ENCODE measurements at places on chromosomes 13 and 19.

DNA sequence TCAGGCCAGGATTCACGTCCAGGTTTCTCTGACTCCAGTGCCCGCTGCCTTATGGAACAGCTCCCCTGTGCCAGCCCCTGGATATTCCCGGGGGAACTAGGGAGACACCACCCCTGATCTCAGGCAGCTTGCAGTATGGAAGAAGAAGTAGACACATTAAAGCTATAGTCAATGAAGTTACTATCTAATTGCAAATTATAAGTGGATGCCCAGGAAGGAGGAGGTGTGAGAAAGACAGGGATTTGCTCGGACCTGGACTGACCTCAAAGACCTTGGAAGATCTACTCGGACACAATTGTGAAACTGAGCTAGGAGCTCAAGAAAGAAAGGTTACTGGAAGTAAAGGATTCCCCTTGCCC, 10.4 kb downstream of the SIGLEC11 start:
- no peak for DNase-seq

DNA sequence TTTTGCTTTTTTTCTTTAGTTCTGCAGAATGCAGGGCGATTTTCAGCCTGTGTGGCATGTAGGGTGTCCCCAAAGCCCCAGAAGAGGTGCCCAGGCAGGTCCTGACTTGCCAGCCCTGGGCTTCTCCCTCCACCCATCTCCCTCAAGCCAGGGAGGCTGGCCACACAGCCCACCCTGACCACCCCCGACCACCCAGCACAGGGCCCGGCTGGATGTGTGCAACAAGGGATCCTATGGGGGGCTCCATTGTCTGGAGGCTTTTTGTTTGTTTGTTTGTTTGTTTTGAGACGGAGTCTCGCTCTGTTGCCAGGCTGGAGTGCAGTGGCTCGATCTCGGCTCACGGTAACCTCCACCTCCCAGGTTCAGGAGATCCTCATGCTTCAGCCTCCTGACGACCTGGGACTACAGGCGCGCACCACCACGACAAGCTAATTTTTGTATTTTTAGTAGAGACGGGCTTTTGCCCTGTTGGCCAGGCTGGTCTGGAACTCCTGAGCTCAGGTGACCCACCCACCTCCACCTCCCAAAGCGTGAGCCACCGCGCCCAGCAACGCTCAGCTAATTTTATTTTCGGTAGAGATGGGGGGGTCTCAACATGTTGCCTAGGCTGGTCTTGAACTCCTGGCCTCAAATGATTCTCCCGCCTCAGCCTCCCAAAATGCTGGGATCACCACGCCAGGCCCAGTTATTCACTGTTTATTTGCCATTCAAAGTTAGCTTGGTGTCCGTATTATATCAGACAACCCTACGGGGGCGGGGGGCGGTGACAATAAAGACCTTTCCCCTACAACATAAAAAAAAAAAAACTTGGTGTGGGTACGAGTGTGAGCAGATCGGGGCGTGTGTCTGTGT, 7.8 kb upstream of the MKNK2 start:
- no peak for DNase-seq

DNA sequence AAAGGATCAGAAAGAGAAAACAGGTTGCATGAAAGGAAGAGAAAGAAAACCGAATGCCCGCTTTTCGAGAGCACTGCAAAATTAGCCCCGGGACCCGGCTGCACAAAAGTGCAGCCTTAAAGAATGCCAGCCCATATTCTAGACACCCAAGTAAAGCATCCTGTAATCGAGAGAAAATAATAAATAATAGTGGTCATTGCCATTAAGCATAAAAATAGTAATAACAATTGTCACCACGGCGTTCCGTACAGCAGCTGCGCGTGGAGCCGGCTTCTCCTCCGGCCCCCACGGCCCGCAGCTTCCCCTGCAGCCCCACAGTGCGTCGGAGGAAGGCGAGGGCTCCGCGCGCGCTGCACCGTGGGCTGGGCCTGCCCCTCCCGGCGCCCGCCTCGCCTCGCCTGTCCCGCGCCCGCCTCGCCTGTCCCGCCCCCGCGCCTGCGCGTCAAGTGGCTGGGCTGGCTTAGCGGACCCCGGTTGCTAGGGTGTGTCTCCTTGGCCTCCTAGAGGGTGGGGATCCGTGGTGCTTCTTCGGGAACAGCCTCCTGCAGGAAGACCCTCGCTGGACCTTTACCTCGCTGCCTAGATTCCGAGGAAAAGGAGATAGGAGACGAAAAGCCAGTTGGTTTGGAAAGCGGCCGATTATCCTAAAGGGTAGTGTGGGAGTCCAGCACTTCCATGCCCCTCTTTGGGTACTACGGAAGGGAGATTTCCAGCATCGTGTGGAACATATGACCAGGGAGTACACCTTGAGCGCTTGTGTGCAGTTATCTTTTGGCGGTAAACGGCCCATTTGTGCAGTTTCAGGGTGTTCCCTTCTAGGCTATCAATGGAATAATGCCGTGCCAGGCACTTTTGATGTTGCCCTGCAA, at the start of gene LRRC63:
Gene LRRC63, plus strand, starts transcription at position 446 of the 869 bp plus-strand sequence. CDS start 1,107 bp downstream, outside the sequence.
- peak; percentile 51 for DNase-seq

DNA sequence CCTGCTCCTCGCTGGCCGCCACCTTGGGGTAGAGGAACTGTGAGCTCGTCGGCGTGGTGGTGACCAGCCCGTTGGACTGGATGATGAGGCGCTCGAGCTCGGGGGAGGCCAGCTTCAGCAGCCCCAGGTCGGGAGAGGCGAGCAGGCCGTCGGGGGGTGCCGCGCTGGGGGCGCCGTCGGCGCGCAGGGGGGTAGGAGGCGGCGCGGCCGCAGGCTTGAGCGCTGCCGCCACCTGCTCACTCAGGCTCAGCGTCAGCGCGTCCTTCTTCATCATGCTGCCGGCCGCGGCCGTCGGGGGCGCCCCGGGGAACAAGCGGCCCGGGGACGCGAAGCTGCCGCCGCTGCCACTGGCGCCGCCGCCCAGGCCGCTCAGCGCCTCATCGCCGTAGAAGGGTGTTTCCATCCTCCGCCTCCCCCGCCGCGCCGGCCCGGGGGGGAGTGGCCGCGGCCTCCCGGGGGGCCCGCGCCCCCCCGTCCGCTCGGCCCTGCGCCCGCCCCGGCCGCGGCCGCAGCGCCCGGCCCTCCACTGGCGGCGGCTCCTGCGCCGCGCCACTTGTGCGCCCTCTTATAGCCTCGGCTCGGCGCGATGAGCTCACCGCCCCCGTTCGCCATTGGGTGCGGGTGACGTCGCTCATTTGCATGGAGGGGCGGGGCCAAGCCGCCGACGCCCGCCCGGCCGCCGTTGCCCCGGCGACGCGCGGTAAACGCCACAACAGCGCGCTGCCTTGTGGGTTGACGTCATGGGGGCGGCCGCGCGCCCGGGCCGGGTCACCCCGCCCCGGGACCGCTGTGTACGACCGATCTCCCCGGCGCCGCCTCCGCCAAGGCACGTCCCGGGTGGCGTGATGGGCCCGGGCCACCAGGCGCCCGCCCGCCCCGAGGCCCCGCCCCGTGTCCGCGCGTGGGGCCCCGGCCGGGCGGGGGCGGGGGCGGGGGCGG, at the start of gene JUND:
Gene JUND, minus strand, starts transcription at position 541 of the 939 bp plus-strand sequence. Its CDS starts 138 bp downstream, at position 403.
- DNase-seq = peak; percentile 90

DNA sequence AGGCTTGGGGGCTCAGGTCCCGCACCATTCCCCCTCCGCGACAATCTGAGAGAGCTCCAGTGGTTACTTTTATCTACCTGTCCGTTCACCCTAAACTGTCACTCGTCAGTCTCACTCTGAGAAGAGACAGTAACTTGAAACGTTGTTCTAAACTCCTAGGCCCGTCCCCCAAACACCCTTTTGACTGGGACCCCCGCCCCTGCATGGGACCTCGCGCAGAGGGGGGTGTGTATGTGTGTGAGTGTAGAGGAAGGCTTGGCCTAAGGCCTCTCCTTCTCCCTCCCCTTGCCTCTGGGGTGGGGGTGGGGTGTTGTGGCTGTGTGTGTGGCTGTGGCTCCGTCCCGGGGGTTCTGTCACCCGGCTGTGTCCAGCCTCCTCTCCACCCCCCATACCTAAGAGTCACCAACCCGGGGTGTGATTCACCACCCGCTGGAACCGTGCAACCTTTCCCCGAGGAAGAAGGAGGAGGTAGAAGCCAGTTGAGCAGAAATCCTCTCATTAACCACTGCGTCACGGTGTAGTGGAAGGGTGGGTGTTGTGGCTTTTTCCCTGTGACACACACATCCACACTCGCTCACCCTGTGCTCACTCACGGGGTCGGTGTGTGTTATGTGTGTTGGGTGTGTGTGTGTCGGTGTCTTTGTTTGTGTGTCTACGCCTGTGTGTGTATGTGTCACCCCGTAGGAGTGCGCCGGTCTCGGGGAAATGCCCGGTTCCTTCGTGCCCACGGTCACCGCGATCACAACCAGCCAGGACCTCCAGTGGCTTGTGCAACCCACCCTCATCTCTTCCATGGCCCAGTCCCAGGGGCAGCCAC, 2.4 kb downstream of the FOSB start:
- DNase-seq = no peak

DNA sequence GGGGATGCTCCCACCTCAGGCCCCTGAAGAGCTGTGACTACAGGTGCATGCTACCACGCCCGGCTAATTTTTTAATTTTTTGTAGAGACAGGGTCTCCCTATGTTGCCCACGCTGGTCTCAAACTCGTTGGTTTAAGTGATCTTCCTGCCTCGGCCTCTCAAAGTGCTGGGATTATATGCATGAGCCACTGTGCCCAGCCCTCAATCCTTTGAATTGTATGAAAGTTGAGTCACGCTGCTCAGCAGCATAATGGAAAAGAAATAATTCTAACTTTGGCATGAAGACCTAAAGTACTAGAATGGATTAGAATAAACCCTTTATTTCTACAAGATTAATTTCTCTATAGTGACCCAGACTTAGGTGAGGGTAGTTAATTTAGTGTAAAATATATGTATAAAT, 42.4 kb downstream of the MRPS31 start:
- DNase-seq = no peak

DNA sequence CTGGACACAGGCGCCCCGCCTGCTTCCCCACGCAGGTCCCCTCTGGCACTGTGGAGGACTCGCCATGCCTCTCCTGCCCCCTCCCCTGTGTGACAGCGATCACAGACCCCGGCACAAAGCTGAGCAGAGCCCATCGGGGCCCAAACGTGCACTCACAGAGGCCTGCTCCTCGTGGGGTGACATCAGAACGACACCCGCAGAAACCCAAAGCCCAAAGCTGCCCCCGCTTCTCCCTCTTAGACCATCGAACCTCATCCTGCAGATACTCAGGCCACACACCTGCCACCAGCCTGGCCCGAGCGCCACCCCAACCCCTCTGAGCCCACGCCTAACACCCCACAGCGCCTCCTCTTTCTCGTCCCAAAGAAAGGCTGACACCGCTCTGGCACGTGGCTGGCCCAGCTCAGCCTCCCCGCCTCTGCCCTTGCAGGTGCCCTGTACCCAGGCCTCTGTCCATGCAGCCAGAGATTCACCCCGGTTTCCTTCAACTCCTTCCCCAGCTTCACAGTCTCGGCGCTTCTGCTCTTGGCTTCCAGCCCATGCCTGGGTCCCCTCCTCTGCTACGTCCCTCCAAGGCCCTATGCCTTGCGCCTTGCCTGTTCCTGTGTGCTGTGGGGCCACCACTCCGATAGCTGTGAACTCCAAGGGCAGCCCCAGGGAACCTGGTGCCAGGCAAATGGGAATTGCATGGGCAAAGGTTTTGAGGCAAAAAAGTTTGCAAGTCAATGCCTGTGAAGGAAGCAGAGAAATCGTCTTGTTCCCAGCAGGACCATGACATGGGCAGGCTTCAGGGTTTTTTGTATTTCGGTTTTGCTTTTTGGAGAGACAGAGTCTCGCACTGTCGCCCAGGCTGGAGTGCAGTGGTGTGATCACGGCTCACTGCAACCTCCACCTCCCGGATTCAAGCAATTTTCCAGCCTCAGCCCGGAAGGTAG, 831 bp upstream of the CBARP start:
- no peak for DNase-seq

GRCh38 chr19:50003810-50004419, 21.3 kb downstream of the VRK3 start:
- no peak for DNase-seq

GRCh38 chr13:90787007-90787406, 560.5 kb upstream of the MIR17HG start:
- no peak for DNase-seq

- DNase-seq = peak; percentile 71
These were observed 65.4 kb downstream of the GNG7 start for GRCh38 chr19:2636897-2637683.

DNA sequence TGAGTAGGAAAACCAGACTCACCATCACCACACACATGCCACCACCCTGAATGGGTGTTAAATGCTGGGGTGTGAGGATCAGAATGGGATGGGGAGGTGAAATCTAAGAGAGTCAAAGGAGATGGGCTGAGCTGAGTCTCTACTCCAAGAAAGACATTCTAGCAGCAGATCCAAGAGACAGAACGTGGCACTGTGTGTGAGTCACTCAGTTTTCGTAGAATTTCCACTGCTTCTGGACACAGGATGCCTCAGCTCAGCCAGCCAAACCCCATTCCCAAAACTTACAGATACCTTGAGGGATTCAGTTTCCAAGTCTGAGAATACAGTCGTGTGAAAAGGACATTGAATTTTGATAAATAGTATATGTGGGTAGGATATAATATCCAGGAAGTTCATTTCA, 7.3 kb upstream of the CYP2A7 start:
- DNase-seq = no peak

DNA sequence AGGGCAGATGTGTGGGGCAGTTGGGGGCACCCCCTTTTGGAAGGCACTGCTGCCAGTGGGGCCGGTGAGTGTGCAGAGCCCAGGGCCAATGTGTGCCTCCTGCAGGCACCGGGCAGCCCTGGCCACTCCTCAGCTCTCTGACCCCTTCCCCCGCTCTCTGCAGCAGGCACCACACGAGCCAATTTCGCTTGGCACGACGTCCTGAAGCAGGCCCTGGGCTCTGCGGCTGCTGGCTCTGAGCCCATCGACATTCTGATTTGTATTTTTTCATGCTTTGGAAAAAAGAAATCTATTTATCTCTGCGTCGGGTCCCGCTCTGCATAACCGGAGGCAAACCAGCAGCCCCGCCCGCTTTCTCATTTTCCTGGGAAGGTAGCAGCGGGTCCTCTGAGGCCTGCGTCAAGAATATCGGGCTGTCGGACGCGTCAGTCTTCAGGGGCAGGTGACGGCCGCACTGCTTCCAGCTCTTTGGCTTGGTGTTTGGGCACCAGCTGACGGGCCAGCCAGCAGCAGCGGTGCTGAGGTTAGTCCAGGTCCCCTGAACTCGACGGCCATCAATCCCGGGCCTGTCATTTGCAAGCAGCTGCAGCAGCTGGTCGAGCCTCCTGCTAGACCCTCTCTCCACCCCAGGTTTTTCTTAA, 134.3 kb downstream of the KDM4B start:
- DNase-seq = no peak

GRCh38 chr19:6743714-6744380, 4.4 kb downstream of the TRIP10 start:
- DNase-seq = no peak

DNA sequence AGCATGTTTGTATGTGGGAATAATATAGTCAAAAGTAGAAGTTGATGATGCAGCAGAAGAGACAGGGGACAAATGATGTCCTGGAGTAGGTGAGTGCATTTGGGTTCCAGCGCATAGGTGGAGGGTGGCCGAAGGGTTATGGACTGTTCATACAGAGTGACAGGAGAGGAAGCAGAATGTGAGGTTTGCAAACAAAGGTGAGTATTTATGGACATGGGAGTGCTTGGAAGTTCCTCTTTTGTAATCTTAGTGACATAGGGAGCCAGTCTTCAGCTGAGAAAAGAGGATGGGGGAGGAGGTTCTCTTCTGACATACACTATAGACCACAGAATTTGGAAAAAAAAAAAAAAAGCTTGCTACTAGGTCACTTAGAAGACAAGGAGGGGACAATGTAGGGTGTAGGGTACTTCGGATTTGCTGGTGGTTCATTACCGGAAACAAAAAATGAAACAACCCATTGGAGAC, 331.6 kb downstream of the DLEU7 start:
- DNase-seq = peak; percentile 4
